ENCODE measurements at places on chromosomes 7 and 10.

GRCh38 chr10:9357471-9357870 lies 1303.0 kb downstream of the GATA3 start:
- no peak for DNase-seq

- DNase-seq: no peak
Observed at GRCh38 chr10:94607111-94607510, 61.5 kb downstream of the HELLS start.

DNA sequence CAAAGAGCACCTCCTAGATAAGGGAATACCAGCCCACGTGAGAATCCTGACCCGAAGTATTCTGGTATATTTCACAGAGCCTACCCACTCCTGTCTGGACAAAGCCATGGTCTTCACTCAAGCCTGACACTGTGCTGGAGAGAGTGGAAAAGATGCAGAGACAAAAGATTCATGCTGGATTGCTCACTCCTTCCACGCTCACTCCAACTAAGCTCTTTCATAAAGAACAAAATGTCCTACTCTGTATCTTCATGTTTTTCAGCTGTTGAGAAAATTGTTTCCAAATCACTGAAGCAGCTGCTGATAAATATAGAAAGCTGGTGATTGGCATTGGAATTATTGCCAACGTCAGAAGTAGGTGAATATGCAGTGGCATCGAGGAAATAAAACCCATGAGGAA lies 106.0 kb downstream of the ABLIM1 start:
- DNase-seq: no peak

DNA sequence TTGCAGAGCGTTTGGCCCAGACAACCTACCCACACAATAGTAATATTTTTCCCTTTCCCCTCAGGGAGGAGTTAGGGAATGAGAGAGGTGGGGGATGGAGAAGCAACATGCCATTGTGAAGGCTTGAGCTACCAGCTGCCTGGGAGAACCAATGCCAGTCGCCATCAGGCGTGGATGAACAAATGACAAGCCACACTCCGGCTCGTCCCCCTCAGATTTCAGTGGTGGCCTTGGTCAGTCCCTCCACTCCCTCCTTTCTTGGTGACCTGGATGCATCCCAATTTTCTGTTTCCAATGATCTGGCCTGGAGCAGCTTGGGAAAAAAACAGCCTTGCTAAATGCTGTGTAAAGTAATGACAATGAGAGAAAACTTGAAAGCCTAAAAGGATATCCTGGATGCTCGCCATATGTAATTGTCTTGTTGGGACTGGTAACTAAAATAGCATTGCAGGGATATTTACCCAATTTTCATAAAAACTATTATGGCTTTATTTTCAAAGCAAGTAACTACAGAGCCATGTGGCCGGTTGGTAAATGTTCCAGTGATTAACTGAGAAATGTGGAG lies 110.7 kb downstream of the ICA1 start:
- DNase-seq: no peak

DNA sequence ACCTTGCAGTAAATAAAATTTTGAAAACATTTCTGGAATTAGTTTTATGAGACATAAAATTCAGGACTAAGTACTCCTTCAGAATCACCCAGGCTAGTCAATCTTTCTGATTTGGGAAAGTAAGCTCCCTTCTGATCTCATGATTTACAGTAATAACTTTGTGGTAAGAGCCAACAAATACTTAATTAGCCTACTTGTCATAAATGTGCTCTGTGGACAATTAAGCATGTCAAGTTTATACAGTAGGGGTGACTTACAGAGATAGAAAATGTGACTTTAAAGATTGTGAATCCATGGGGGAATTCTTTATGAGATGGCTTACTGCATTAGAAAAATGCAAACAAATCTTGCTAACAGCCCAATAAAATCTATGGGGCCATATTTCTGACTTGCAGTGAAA lies 616.9 kb upstream of the GHITM start:
- DNase-seq: no peak

DNA sequence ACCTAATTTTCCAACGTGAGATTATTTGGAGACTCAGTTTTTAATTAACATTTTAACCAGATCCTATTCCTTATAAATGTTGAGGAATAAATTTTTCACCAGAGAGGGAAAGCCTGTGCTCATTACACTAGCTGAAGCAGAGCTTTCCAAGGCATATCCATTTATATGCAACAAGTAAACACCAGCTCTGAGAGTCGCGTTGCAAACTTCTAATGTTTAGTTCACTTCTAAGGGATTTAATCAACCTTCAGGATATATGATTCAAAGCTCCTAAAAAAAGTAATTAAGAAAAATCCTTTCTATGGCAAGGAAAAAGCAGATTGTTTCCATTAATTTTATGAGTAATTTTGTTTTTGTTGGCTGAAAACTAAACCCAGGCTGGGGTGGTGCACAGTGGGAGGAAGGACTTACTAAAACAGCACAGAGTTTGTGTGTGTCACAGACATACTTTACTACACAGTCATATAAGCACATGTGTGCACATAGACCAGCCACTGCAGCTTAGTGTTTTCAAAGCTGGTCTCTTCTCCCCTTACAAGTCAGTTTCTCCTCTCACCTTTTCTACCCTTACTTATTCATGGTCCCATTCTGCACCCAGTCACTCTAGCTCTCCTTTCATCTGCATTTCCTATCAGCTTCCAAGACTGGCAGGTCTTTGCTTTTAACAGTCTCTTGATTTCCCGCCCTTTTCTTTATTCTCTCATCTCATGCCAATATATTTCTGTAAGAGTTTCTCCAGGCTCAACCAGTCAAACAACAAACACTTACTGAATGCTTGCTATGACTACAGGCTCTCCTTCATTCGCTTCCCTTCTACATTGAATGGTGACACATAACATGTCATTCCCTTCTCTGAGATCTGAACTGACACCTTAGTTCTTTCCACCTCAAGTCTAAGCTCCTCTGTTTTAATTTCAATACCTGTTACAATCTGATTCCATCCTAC lies 81.1 kb upstream of the FZD1 start:
- DNase-seq: no peak

DNA sequence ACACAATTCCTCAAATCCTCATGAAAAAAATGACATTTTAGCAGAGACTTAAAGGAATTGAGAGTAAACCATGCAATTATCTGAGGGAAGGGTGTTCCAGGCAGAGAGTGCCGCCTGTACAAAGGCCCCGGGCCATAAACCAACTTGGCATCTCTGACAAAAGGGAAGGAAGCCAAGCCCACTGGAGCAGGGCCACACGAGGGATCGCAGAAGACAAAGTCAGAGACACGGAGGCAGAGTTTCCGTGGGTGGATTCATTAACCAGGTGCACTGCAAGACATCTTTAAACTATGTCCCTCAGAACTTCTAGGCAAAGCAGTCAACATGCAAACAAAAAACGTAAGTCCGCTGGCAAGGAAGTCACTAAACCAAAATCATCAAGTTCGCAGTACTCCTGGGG lies 92.0 kb downstream of the SFMBT2 start:
- no peak for DNase-seq

- DNase-seq: peak; percentile 61
Observed at GRCh38 chr7:29319719-29320521, 125.3 kb downstream of the CHN2 start.

DNA sequence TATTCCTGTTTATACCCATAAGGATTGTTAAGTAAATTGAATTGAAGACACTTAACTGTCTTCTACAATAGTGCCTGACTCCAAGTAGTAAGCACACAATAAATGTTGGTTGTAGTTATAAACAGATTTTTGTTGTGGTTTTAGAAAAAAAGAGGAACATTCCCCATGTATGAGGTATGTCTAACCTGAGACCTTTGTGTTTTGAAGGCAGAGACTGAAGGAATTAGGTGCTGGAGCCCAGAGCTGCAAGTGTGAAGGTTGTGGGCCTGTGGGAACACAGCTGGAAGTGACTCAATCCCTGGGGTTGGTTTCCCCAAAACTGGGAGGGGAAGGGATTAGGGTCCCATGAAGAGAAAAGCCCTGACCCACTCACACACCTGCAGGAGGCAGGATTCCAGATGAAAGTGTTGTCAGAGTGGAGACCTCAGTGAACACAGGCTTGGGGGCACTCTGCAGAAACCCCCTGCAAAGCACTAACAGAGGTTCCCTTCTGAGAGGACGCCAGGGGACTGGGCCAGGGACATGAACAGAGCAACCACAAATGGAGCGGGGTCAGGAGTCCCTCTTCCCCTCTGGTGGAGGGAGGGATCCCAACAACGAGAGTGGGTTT lies 265.1 kb upstream of the KLF14 start:
- DNase-seq: no peak

DNA sequence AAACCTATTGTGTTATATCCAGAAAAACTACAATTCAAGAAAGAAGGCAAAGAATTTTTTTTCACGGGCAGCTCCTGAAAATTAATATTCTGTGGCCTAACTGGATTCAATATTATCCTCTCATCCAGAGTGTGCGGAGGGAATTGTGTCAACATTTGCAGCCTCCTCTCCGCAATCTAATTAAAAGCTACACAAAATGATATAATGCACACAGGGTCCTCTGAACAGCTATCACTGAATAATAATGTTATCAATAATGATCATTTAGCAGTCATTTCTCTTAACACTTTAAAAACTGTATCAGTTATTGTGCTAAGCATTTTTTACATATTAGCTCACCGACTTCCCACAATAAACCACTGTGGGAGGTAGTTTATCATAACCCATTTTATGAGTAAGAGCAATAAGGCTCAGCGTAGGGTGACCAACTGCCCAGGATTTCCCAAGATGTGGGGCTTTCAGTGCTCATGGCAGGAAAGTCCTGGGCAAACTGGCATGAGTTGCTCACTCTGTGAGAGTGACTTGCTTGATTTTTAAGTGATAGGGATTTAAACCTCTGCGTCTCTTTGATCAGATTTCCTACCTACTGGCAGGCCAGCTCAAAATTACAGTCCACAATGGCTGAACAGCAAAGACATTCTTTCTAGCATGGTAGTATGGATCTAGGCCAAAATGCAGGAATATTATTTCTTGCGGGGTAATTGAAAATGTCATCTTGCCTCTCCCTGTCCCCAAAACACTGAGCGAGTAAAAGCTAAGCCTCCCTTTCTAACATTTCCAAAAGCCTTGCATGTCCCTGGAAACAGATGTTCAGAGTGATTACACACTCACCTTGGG lies 65.7 kb downstream of the AOAH start:
- DNase-seq: no peak

GRCh38 chr7:158067219-158067930 lies 520.2 kb downstream of the PTPRN2 start:
- DNase-seq: no peak

DNA sequence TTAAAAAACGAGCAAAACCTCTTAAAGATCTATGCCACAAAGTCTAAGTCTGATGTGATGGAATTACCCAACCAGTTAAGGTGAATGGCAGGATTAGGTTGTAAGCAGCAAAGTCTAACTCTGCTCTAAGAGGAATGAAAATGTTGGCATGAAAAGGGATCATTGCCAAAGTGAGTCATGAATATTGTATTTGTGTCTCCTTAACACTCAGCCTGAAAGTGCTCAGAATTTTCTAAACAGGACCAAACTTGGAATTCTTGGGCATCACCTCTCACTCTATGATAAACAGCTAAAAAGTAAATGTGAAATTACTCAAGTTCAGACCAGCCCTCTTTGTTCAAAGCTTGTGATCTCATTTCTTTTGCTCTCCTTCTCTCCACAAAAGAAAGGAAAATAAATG lies 27.0 kb downstream of the PPP1R3A start:
- DNase-seq: no peak

GRCh38 chr7:3780525-3780924 lies 479.5 kb downstream of the SDK1 start:
- no peak for DNase-seq

GRCh38 chr10:52423369-52423768 lies 109.3 kb downstream of the DKK1 start:
- DNase-seq: no peak

DNA sequence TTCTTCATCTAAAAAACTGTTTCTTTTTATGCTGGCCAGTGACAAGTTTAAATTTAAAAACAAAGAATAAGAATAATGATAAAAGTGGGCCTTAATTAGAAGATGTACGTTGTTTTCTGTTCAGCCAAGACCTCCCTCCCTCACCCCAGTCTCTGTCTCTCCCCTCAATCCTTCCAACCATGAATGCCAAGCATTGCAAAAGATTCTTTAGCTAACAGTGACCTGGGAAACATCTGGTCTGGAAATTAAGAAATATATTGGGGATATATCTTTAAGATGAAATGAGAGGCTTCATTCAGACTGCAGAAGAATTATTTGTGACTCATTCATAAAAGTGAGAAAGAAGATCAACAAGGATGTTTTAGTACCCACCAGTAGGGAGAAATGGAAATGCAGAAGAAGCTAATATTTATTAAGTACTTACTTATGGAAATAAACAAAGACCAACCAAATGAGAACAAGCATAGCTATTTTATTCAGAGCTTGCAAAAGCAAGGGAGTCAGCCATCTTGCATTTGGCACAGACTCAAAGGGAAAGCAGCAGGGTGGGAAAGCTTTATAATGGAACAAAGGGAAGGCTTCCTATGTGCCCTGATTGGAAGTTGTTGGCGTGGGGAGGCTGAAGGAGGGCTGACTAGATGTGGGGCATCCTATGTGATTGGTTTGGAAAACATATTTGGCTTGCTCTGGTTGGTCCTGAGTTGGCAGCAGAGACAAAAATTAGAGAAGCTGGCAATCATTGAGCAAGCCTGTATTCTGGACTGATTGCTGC lies 595.4 kb upstream of the GHITM start:
- no peak for DNase-seq

GRCh38 chr7:17195576-17195975 lies 102.9 kb upstream of the AHR start:
- DNase-seq: no peak

- no peak for DNase-seq
Observed at GRCh38 chr10:49367600-49367999, 28.3 kb downstream of the DRGX start.

GRCh38 chr7:37118004-37118403 lies 330.7 kb downstream of the ELMO1 start:
- no peak for DNase-seq

DNA sequence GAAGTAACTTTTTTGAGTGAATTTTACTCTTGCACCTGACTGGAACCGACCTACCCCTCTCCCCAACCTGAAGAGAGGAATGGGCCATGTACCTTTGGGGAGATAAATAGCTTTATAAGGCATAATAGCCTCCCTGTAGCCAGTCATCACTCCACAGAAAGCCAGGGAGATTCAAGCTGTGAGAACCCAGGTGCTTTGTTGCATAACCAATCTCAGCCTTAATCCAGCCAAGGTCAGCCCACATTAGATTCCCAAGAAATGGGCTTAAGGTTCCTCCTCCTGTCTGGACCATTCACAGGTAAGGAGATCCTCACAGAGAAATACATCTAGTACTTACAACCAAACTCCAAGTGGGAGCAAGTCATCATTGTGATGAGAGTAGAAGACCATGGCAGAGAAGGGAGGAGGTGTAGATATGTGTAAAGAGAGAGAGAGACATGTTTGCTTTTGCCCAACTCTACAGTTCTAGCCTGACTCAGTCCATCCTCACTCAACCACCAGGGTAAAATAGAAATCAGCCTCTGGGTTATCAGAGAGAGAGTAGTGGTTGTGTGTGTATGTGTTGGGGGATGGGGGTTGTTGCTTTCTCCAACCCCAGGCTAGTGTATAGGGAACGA lies 23.6 kb downstream of the SKIDA1 start:
- no peak for DNase-seq

Measured in AML-193 (cell line).